AG09309 (cell line): ENCODE measurements at places on chromosomes 16 and 17.

GRCh38 chr17:65666876-65667321 is 105.5 kb upstream of the AXIN2 start:
- no peak for DNase-seq

GRCh38 chr17:55606488-55606815 is 95.2 kb upstream of the SMIM36 start:
- no peak for DNase-seq

- no peak for DNase-seq
These were observed 15.9 kb downstream of the SLC46A1 start for GRCh38 chr17:28390141-28390540.

- no peak for DNase-seq
These were observed 86.1 kb downstream of the UTP18 start for GRCh38 chr17:51346218-51346982.

DNA sequence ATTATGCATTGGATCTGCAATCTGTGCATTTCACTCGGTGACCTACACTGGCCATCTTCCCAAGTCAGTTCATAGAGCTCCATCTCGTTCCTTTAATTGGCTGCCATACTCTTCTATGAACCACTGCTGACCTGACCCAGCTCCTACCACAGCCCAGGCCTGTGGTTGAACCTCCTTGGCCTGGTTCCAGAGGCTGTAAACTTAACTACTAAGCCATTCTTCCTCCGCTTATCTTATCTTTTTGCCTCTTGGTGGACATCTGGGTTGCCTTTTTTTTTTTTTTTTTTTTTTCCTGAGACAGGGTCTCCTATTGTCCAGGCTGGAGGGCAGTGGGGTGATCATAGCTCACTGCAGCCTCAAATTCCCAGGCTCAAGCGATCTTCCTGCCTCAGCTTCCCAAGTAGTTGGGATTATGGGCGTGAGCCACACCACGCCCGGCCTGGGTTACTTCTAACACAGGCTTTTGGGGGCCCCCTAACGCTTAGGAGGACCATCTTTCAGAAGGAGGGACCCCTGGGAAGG is 18.3 kb downstream of the COQ7 start:
- DNase-seq, result no peak

GRCh38 chr17:17419631-17420030 is 57.2 kb upstream of the MED9 start:
- DNase-seq, result no peak

GRCh38 chr17:72240333-72240732 is 119.5 kb downstream of the SOX9 start:
- DNase-seq, result no peak

DNA sequence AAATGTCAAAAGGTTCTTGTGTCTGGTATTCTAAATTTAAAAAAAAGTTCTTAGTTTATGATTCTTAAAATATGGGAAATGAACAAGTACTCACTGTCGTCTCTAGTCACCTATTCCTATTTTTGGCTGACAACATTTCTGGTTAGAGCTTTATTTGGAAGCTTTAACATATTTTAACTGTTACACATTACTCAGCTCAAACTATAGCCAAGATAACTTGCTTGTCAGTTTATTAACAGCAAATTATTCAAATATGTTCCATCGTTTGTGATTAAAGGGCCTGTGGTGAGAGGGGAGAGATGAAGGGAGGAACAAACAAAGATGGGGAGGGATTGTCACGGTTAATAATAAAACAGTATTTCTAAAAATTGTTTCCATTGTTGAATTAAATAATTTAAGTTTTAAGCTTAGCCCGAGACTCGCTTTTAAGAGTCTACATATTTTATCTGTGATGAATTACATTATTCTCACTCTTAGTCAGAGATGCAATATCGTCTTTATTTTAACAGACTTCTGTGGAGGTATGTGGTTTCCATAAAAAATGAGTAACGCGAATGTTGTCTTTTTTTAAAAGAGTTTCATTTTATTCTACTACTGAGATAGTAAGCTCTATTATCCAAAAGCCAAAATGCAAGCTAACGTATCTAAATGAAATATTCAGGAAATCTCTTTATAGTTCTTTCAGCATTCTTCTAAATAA is 321.9 kb upstream of the PMFBP1 start:
- DNase-seq, result peak; percentile 64

GRCh38 chr17:76414334-76415295 is 30.2 kb downstream of the SPHK1 start:
- DNase-seq, result no peak
